ENCODE measurements at places on chromosomes 5 and 9.

GRCh38 chr5:142287096-142287972 lies 37.5 kb downstream of the SPRY4 start:
- DNase-seq, result no peak

GRCh38 chr9:7976167-7976755 lies 176.7 kb upstream of the DMAC1 start:
- DNase-seq, result no peak

- DNase-seq, result no peak
These were observed 19.2 kb upstream of the NANS start for GRCh38 chr9:98037357-98037756.

DNA sequence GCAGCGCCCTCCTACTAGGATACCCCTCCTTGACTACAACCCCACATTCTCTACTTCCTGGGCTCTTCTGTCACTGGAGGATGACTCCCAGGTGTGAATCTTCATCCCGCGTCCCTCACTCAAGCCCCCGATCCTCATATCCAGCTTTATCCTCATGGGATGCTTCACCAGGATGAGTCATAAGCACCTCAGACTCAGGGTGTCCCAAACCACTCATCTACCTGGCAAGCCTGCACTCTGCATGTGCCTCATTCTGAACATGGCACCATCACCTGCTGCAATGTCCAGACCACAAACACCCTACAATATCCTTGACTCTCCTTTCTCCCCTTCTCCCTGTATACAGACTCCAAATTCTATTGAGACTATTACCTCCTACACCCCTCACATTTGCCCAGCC lies 1.5 kb upstream of the TGFBI start:
- no peak for DNase-seq

DNA sequence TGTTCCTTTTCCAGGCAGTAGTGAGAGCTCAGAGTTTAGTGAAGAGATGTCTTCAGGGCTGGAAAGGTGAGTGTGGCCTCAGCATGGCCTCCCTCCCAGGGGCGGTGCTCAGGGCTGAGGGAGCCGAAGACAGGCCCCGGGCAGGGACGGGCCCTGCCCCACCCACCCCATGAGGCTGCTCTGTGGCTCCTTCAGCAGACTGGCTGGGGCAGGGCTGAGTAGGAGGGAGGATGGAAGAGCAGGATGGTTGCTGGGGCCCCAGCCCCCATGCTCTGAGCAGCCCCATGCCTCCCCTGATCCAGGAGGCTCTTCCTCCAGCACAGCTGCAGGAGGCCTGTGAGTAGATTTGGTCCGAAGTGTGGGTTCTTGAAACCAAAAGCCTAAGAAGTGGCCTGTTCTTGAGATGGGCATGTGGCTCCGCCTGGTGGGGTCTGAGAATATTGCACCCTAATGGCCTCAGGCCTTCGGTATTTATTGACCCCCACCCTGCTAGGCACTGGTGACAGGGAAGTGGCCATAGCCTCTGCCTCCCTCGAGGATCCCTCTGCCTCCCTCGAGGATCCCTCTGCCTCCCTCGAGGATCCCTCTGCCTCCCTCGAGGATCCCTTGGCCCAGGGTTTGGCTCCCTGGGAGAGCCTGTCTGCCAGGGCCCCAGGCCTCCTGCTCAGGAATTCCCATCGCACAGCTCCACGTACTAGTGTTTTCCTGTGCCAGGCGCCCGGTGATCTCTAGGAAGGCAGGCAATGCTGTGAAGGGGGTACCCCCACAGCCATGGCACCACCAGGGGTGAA lies 65.4 kb upstream of the GARNL3 start:
- DNase-seq, result peak; percentile 82

- DNase-seq, result no peak
These were observed 39.2 kb downstream of the PDZD2 start for GRCh38 chr5:31678180-31678579.

DNA sequence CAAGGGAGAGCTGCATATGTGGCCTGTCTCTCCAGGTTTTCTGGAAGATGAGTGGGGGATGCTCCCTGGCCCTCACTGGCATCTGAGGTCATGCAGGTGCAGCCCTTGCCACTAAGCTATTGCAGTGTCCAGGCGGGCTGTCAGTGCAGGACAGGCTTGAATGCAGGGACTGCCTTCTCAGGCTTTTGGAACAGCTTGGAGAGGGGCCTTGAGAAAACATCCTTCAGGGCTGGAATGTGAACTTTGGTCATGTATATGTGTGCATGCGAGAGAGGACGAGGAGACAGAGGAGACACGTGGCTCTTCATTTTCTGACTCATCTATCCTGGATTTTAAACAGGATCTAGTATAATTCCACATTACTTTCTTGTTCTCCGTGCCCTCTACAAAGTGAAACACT lies 90.3 kb downstream of the MACROH2A1 start:
- no peak for DNase-seq

- DNase-seq, result no peak
These were observed 44.8 kb upstream of the RNU6ATAC start for GRCh38 chr9:134208981-134209725.

GRCh38 chr9:128084746-128085145 lies 16.7 kb downstream of the SLC25A25 start:
- DNase-seq, result no peak

DNA sequence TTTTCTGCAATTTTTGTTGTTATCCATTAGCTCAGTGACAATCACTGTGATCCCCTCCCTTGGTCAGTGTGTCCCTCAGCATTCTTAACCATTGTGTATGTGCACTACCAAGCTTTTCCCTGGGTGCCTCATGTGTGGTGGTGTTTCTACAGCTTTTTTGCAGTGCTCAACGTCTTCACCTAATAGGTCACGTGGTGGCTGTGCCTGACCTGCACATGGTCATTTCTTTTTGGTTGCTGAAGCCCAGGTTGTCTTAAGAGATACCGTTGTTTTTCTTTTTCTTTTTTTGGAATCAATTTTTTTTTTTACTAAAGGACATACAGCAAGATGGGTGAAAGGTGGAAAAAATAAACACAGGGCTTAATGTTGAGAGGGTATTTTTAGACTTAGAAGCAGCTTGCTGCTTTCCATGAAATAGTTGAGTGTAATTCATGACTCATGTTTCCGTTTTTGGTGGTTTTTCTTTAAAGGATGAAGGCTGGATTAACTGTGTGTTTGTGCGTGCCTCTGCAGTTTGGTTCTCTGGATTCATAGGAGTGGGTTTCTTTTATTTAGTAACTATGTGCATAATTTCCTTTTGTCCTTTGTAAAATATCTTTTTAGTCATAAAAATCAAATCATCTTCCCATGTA lies 22.2 kb downstream of the SH3GL2 start:
- no peak for DNase-seq

DNA sequence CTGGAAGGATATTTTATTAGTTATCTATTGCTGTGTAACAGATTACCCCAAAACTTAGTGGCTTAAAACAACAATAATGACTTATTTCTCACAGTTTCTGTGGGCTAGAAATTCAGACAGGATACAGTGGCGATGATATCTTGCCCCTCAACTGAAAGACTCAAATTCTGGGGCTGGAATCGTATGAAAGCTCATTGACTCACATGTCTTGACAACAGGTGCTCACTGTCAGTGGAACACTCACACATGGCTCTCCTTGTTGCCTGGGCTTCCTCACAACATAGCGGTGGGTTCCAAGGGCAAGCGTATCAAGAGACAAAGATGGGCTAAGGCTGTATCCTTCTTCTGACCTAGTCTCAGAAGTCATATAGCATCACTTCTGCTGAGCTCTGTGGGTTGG lies 3.7 kb upstream of the GNPDA1 start:
- peak; percentile 41 for DNase-seq

- DNase-seq, result no peak
These were observed 16.1 kb downstream of the SNX18 start for GRCh38 chr5:54533541-54534190.

GRCh38 chr5:134989266-134989830 lies 21.6 kb downstream of the CATSPER3 start:
- no peak for DNase-seq

DNA sequence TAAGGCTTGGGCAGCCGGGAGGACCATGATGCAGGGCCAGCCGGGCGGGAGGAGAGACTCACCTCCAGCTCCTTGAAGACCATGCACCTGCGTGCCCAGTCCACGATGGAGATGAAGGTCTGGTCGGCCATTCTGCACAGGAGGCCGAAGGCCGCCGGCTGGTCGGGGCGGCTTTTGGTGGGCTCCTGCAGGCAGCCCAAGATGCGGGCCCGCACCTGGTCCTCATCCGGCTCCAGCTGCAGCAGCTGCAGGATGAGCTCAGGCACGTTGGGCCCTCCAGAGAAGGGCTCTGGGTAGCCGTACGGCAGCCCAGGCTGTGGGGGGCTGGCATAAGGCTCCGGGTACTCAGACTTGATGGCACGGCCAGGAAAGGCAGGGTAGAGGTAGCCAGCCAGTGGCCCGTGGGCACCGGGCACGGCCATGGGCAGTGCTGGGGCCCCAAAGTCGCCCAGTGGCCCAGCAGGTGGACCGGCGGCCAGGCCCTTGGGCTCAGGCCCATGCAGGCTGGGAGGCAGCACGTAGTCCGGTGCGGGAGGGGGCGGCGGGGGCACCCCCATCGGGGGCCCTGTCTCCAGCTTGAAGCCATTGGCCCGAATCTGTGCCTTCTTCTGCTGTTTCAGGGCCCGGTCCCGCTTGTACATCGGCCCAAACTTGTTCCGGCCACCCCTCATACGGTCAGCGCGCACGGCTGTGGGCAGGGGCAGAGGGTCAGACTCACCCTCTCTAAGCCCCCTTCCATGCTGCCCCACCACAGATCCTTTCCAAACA lies 7.0 kb downstream of the NR5A1 start:
- DNase-seq, result no peak

DNA sequence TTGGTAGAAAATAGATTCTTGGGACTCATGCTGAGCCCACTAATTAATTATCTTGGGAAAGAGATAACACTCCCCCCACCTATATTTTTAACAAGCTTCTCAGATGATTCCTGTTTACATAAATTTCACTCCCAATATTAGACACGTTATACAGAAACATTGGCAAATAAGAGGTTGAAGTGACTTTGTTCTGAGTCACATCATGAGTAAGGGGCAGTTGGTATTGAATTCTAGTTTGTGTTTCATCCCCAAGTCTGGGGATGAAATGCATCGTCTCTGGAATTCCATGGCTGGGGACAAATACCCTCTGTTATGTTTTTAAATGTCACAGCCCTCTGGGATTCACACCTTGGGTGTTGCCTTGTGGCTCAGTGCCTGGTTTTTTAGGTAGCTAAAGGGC lies 41.0 kb downstream of the BASP1 start:
- DNase-seq, result no peak

GRCh38 chr5:62771341-62771740 lies 192.7 kb downstream of the LRRC70 start:
- no peak for DNase-seq

GRCh38 chr5:139647506-139648204 lies 494 bp upstream of the CXXC5 start:
- no peak for DNase-seq

- no peak for DNase-seq
These were observed 6.3 kb upstream of the UBE2QL1 start for GRCh38 chr5:6442333-6442732.

- no peak for DNase-seq
These were observed 404.4 kb downstream of the ZNF608 start for GRCh38 chr5:124342027-124342471.

DNA sequence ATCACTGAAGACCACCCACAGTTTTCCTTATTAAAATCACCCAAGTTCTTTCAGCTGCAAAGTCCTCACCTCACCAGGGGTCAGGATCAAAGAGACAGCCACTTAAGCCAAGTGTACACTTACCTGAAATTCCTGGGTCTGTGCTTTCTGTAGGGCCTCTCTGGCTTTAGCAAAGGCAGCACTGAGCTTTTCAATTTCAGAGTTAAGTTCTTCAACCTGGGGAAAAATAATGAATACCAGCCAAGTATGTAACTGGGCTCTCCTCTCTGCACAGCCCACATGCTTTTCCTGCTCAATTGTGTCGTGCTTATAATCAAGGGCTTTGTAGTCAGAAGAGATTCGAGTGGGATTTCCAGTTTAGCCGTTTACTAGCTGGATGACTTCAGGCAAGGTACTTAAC lies 55.1 kb downstream of the CDK5RAP2 start:
- no peak for DNase-seq

- DNase-seq, result no peak
These were observed 7.2 kb downstream of the ROPN1L start for GRCh38 chr5:10448754-10449360.

- DNase-seq, result no peak
These were observed 3.4 kb upstream of the PSD2 start for GRCh38 chr5:139792218-139792617.

- no peak for DNase-seq
These were observed 56.9 kb upstream of the MTMR12 start for GRCh38 chr5:32369542-32370155.

GRCh38 chr5:177329883-177330282 lies 18.2 kb upstream of the MXD3 start:
- no peak for DNase-seq

DNA sequence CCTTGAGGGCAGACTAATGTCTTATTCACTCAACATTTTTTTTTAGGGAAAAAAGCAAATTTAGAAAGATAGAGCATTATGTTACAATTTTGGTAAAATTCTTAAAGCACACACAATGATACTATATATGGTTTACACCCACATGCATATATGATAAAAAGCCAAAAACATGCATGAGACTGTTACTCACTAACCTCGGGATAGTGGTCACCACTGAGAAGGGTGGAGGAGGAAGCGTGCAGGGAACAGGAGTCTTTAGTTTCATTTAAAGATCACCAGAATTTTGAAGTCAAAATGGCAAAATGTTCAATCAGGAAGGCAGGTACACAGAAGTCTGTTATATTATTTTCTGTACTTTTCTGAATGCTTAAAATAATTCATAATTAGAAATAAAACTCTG lies 9.2 kb downstream of the ARL15 start:
- DNase-seq, result no peak

- no peak for DNase-seq
These were observed 30.1 kb downstream of the PPARGC1B start for GRCh38 chr5:149759986-149760853.

DNA sequence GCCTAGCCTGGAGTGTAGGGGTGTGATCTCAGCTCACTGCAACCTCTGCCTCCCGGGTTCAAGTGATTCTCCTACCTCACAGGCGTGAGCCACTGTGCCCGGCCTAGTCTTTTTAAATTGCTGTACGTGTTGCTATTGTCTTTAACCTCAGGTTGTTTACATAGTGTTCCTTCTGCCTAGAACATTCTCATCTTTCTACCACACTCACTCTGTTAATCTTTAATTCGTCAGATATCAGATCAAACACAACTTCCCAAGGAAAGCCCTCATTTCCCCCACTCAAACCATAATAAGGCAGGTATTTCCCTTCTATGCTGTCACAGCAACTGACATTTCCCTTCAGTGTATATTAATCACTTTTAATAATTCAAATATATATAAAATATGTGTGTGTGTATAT lies 1310.0 kb upstream of the C9orf72 start:
- DNase-seq, result no peak

GRCh38 chr9:97484134-97484533 lies 17.3 kb upstream of the TMOD1 start:
- no peak for DNase-seq

DNA sequence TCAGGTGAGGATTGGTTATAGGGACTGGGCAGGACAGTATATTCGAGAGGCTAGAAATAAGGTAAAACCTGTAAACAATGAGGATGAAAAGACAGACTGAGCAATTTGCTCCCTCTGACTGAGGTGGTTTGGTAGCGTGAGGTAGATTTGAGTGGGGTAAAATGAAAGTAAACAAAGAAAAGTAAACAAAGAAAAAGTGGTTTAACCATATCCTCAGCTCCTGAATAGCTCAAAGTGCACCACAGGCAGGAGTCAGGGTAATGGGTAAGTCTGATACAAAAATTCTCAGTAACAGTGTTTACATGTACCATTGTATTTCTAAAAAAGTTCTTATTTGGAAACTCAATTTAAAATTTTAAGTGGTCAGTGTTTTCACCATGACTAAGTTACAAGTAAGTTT lies 203.1 kb upstream of the ARRDC3 start:
- DNase-seq, result no peak

Data from activated T-cell treated with anti-CD3 and anti-CD28 coated beads, Interleukin-2, amount 50 U/mL, for 1 hour (primary cell).